Urinary bladder (tissue), 4 donors: ENCODE measurements at places on chromosomes 6 and 20. TPM values are rescaled to one million over a fixed set of nuclear protein-coding genes. Genes with fewer than 3 reads are reported as not detected.

DNA sequence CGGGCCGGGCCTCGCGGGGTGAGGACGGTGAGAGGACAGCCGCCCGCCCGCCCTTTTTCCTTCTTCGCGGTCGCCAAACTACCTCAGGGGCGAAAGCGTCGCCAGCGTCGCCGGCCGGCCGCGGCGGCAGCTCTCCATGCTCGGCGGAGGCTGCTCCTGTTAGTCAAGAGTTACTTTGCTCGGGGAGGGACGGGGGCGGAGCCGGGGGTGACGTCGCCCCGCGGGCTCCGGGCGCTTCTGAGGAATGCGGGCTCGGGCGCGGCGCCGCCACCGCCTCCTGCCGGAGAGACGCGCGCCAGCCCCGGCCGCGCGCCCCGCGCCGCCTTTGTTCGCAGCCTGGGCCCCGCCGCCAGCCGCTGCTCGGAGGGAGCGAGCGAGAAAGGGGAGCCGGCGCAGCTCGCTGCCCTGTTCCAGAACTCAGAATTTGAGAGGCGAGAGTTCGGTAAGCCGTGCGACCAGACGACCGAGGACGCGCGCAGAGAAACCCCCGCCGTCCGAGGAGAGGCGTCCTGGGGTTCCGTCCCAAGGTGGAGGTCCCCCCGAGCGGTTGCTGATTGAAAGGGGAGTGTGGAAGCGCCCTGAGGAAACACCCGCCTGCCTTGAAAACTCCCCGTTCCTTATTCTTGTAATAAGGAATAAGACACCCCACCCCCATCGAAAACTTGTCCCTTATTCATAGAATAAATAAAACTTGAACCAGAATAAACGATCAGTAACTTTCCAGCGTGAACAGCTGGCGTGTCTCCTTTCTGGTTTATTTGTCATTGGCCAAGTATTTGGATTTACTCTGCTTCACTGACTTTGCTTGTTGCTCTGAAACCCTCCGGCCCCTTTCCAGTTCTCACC lies at the start of gene PTPRK:
PTPRK (minus strand) TSS at position 164 of the 846 bp plus-strand sequence. CDS start 241 bp downstream, outside the sequence.
- DNase-seq: no peak

Gene HRH3
- 0.16 TPM for total RNA-seq

DNA sequence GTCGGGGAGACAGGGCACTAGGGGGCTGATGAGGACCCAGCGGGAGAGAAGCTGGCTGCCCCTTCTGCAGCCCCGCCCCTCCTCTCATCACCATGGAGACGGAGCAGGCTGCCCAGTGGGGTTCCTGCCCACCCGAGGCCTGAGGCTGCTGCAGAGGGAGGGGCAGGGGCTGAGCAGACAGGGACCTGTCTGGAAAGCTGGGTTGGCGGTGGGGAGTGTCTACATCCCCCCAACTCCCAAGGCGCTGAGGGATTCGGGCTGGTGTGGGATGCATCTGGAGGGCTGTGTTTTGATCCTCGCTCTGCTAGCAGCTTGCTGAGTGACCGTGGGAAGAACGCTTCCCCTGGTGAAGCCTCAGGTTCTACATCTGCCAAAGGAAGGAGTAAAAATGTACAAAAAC lies 1.2 kb upstream of the BPI start:
- DNase-seq: no peak

Gene SERINC3
- 73.9 TPM for total RNA-seq

- no peak for DNase-seq
These were observed 107.4 kb downstream of the PXDC1 start for GRCh38 chr6:3643921-3644738.

GRCh38 chr6:100347901-100348550 lies 116.7 kb downstream of the SIM1 start:
- DNase-seq: no peak

DNA sequence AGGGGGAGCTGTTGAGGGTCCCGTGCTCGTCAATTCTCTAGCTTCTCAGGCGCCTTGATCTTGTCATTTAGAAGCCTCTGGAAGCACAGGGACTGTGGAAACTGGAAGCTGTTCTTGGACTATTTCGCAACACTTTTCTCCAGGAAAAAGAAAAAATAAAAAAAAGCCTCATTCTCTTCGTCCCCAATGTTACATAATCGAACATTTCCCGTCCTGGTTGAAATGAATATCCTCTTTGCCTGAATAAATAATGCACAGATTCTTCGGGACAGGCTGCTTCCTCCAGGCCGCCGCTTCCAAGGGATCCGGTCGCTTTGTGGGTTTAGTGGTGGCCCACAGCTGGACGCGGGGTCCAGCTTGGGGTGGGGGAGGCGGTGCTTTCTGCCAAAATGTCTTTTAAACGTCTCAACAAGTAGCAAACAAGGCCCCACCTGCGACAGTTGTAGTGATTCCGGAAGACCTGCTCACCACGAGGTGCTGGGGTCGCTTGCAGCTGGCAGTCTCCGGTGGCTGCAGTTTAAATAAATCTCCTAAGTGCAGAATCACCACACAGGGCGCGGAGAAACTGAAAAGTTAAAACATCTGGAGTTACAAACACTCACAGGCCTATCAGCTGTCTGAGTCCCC lies 125.9 kb upstream of the ESR1 start:
- no peak for DNase-seq

Gene RBBP8NL
- total RNA-seq: 0.69 TPM

DNA sequence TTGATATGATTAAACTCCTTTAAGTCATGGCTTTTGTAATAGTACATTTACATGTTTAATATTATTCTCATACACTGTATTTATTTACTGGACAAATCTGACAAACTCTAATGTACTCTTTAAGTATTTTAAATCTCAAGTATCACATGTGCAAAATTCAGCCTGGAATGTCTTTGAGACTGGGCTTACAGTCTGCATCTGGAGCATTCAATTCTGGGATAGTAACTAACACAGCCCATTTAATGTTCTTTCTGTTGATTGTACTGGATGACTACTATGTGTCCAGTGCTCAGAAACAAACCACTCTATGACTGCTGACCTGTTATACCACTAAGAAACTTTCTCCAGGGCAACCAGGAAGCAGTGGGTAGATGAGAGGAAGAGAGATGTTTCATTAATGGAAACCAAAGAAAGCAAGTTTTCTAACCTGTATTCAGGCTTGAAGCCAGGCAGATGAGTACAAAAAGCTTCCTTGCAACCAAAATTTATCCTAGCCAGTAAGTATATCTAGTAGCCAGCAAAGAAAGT lies 26.8 kb downstream of the FBXL4 start:
- DNase-seq: no peak

DNA sequence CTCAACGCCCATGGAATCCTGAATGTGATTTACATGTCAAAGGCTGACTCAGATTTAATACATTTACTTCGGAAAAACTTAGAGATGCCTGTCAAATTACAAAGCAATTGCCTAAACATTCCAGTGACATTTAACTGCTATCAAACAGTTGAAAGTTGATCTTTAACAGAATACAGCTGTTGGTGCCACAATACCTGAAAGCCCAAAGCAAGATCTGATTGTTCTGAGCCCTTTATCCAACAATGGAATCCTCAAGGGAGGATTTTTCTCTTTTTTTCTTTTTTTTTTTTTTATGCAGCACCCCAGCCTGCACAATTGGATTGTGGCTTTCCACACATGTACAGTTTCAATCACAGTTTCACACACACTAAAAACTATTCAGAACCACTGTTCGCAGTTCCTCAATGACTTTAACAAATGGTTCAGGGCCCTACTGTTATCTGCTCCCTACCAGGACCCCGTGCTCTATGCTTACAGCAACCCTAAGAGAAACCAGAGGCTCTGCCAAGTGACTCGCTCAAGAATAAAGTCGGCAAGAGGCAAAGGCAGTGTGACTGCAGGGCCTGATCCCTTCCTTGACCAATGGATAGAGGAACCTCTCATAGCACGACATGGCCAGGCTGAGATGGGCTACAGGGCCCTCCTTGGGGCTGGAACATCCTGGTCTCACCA lies 33.3 kb downstream of the EPB41L2 start:
- no peak for DNase-seq

Gene PRPH2
- 5.1 TPM for total RNA-seq

- no peak for DNase-seq
These were observed 10.9 kb downstream of the ABT1 start for GRCh38 chr6:26607434-26608230.

DNA sequence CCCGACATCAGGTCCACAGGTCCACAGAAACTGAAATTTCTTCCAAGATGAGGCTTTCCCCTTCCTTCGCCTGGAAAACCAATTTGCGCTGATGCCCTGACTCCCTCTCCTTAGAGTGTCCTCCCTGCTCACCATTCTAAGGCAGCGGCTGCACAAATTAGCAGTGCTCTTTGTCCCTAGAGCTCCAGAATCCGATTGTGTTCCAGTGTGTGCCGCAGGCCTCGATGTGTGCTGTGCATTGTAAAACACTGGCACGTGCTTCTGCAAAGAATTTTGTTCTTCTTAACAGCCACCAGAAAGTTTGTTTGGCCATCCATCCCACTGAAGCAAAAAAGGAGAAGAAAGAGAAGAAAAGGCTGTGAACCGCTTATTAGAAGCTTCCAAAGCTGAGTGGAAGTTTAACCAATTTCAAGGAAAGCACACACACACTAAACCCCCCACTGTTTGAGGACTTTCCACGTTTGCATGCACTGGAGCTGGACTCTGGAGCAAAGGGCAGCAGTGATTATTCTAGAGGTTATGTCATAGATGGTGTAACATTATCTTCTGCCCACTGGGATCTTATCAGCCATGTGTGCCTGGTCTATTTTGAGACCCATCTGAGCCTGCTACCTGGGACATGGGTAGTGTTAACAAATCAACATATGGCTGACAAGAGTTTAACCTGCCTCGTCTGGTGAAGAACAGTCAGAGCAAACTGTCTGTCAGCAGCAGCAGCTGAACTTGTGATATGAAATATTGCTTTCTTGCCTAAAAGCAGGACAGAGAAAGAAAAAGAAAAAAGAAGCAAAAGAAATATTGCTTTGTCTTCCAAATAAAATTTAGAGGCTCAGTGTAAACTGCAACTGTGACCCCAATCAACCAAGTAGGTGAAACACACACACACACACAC lies 64.9 kb upstream of the RREB1 start:
- DNase-seq: no peak

- no peak for DNase-seq
These were observed 1.1 kb downstream of the ZNF165 start for GRCh38 chr6:28081486-28081751.

Gene GINM1
- total RNA-seq: 80.8 TPM

GRCh38 chr6:9412951-9413559 lies 977.7 kb upstream of the SLC35B3 start:
- DNase-seq: no peak

GRCh38 chr20:51660672-51661608 lies 107.2 kb downstream of the ATP9A start:
- DNase-seq: no peak

DNA sequence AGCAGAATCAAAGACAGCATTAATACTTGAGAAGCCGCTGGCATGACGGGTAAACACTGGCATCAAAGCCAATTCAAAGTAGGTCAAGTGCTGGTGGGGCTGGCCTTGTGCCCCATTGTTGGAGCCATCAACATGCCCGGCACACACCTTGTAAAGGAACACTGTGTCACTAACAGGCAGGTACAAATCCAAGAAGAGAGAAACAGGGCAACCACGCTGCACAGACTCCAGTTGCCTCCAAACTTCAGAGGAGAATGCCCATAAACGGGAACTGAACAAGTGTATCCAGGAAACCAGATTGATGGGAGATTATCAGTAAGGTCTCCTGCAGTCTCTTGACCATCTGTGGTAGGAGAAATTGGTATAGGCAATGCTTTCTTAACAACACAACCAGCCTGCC lies 127.0 kb upstream of the STXBP5 start:
- DNase-seq: no peak

Gene GRM4
- 0.11 TPM for total RNA-seq

GRCh38 chr6:116941727-116942126 lies 64.7 kb downstream of the RFX6 start:
- DNase-seq: no peak
